ENCODE measurements at places on chromosomes 6 and 20. TPM values are rescaled to one million over a fixed set of nuclear protein-coding genes. Genes with fewer than 3 reads are reported as not detected.

DNA sequence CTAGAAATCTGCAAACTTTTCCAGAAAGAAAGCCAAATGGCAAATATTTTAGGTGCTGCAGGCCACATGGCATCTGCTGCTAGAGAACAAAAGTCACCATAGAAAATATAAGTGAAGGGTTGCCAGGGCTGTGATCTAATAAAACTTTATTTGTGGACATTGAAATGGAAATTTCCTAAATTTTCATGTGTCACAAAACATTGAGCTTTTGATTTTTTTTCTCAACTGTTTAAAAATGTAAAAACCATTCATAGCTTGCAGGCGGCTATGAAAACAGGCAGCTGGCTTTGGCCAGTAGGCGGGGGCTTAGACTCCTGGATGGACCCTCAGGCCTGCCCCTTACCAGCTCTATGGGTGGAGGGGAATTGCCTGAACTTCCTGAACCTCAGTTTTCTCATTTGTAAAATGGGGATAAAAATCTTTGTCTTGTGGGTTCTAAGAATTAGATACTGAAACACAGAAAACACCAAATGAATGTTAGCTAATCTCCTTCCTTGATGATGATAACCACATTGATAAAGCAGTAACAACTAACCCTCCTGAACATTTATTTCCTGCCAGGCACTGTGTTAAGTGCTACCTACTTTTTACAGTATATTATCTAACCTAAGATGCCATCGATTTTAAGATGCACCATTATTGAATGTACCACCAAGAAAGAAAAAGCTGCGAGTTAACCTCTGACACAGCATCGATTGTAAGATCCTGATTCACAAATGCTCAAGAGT lies 85.5 kb downstream of the SLC22A23 start:
- DNase-seq = no peak

- peak; percentile 49 for DNase-seq
Measured at GRCh38 chr6:56087421-56087820, 160.0 kb downstream of the COL21A1 start.

DNA sequence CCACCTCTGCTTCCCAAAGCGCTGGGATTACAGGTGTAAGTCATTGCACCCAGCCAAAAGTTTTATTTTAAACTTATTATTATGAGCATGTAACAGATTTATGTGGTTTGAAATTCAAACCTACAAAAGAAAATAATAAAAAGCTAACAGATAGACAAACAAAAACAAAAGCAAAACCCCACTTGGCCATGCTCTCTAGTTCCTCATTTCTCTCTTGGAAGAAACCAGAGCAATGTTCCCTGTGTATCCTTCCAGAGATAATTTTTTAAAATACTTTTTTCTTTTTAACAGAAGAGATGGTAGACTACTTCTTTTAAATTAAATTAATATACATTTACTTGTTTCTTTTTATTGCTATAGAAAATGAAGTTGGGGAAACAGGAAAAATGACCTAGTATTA lies 28.0 kb upstream of the SLC17A3 start:
- no peak for DNase-seq

GRCh38 chr6:57259064-57259463 lies 37.0 kb upstream of the RAB23 start:
- no peak for DNase-seq

DNA sequence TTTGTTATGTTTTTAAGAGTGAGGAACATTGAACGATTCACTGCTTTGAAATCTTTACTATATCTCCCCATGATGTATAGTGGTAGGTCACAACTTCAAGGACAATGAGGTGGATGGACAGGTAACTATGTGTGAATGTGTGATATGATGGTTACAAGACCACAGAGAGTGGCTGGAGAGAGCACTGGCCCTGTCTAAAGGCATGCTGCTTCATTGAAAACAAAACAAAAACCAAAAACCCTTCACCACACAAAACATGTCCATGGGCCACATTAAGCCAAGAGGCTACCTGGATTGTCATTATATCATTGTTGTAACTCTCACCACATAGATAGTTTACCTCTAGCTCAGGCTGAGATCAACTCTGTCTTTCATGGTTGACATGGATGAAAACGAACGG lies 180.6 kb upstream of the TENT5A start:
- no peak for DNase-seq

- DNase-seq = no peak
Measured at GRCh38 chr6:38400101-38400500, 239.6 kb downstream of the BTBD9 start.

DNA sequence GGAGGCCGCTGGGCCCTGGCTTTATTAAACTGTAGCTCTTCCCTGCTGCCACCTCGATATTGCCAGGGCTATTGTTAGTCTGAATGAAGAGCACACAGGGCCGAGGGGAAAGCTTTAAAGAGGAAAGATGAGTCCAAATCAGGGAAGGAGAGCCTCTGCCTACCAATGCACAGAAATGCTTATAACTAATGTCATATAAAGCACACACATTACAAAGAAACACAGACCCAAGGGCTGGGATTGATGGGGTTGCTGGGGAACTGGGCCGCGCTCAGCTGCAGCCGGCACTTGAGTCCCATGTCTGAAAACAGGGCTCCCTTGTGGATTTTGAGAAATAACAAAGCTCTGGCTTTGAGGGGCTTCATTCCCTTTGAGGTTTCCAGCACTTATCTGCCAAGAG lies 232.6 kb downstream of the CD83 start:
- no peak for DNase-seq

- DNase-seq = peak; percentile 92
Measured at GRCh38 chr6:52512199-52512598, 64.7 kb downstream of the TRAM2 start.

GRCh38 chr20:13131688-13132087 lies 89.4 kb upstream of the ISM1 start:
- no peak for DNase-seq

DNA sequence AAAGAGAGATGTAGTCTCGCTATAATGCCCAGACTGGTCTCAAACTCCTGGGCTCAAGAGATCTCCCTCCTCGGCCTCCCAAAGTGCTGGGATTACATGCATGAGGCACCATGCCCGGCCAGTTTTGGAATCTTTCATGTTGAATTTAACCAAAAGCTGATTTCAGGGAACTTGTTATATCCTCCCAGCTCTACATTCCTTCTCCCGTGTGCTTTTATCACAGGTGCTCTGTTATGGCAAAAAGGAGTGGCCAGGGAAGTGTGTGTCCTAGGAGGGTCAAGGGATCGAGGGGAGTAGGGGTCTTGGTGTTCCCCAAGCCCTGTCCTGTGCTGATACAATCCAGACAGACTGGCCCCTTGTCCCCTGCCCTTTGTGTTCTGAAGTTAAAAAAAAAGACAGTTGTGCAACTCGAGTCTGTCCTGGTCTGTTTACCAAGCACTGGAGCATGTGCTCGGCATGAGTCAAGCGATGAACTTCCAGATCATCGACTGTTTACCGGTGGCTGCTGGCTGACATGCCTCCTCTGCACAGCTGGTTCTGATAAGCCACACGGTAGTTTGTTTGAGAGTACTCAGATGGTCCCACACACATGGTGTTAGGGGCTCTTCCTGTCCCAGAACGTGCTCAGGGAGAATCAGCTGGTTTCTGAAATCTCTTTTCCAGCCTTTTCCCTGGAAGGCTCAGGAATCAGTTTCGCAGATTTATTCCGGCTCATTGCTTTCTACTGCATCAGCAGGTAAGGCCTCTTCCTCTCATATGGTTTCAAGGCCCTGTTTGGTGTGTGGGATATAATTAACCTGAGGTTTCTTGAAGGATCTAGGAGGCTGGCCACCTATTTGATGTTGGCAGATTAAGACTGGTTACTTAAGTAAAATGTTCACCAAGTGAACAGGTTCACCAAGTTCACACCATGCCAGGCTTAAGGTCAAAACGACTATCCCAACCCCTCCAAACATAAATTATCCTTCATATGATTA lies 52.6 kb upstream of the NAA20 start:
- DNase-seq = peak; percentile 96

DNA sequence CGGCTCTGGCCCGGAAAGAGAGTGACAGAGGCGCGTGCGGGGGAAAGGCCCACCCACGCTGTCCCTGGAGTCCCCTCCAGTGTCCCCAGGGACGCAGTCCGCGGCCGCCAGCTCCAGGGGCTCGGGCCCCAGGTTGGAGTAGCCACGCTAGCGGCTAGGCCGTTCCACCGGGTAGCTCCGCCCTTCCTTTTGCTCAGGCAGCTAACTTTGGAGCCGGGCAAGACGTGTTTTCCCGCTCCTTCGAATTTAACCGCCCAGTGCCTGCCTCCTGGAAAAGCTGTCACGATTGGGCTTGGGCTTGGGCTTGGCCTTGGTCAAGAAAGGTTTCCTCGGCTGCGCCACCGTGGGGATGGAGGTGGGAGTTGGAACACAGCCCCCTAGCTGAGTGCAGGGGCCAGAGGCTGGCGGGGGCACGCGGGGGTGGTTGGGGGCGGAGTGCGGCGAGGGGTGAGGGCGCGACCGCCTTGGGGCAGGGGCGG lies 4.7 kb downstream of the LINC00237 start:
- DNase-seq = peak; percentile 51

DNA sequence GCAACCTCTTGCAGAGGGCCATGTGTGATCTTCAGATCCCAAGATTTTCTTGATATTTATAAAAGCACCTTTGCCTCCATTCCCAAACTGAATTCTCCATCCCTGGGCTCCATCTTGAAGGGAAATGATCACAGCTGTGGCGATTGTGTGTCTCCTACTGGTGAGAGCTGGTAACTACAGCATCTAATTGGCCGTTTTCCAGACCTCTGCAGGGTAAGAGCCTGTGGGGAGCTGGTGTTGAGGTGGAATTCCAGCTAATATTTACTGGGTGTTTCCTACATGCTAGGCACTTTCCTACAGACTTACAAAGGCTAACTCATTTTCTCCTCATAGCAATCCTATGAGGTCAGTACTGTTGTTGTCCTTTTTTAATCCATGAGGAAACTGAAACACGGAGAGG lies 59.2 kb upstream of the FNDC1 start:
- DNase-seq = peak; percentile 61

DNA sequence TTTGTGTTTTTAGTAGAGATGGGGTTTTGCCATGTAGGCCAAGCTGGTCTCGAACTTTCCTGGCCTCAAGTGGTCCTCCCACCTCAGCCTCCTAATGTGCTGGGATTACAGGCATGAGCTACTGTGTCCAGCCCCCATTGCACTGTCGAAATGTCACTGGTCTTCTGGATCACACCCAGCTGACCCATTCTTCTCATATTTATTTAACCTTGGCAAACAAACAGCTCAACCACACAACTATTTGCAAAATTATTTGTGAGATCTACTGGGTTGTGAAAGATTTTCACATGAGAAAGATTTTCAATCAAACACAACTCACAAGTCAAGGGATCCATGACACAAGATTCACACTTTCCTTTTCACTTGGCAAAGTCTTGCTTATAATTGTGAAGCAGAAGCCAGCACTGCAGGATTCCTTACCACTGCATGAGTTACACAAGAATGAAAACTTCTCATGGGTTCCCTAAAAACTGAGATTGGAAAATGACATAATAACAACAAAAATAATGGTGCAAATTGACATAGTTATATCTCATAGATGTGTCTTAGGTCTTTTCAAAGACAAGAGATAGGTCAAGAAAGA lies 2.0 kb upstream of the CST9L start:
- DNase-seq = no peak

- DNase-seq = no peak
Measured at GRCh38 chr6:128144320-128144719, 243.5 kb upstream of the THEMIS start.

DNA sequence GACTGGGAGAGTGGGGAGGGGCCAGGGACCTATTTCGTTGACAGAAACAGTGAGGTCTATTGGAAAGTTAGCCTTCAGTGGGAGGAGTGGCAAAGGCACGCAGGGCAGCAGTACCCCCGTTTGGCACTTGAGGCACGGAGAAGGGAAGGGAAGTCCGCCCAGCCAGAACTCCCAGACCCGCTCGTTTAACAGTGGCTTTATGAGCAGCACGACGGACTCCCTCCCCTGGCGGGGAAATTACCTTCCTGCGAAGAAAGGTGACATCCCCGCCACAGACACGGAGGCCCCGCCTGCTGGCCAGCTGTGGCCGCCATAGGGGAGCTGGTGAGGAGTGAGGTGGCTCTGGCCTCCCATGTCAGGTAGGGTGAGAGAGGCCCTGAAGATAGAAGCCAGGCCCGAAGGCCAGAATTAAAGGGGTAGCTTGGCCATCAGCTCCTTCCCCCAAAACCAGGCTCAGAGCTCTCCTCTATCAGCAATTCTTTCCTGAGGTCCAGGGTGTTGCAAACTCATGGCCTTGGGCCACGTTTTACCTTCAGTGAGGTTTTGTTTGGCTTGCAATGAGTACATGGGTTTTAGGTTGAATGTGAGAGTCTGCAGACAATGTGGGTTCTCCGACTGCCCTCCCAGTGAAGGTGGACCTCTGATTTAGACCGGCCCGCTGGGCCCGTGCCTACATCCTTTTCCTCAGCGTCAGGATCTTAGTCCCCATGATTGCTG lies 123.7 kb downstream of the MRPL14 start:
- no peak for DNase-seq

DNA sequence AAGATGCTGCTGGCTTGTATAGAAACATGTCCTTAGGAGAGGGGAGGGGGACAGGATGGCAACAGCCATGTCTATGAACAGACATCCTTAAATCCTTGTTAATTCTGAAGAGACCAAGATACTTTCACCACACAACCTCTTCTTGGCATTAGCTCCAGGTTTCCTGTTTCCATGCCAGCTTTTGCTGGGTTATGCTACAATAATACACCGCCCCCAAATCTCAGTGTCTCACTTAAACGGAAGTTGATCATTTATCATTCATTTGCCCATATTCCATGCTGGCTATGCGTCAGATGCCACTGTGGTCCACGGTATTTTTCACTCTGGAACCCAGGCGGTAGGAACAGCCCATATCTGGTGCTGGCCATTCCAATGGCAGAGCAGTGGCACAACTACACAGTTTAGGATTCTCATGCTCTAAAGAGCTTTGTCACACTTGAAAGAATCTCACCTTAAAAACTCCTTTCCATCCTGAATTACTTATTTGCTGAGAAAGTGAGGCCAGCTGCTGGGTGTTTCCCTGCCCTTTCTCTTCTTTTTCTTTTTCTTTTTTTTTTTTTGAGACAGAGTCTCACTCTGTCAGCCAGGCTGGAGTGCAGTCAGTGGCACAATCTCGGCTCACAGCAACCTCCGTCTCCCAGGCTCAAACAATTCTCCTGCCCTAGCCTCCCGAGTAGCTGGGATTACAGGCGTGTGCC lies 3.7 kb upstream of the RNASET2 start:
- no peak for DNase-seq

DNA sequence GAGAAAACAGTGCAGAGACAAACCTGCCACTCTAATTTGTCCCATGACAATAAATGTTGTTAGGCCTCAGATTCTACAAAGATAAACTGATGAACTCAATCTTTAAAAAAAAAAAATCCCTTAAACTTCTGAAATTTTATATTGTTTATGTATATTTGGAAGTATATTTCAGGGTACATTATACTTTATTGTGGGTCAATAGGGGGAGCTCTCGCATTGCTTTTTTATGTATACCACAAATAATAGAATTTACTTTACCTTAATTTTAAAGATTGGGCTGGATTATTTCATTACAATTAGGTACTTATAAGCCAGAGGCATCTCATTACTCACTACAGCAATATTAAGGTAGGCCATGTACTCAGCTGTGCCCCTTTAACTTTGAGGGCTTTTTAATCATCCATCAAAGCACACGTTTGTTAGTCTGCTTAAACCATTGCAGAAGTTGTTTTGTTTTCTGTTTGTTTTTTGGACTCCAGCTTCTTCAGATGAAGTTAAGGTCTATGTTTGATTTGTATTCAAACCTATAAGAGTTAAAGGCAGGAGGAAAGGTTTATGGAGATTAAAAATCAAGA lies 56.3 kb upstream of the EYA4 start:
- DNase-seq = peak; percentile 3

CALHM4 gene
- total RNA-seq = not detected

XKR7 gene
- total RNA-seq = not detected

CRIP3 gene
- total RNA-seq = not detected

GGTLC1 gene
- not detected for total RNA-seq

MLIP gene
- total RNA-seq = not detected

TP53TG5 gene
- total RNA-seq = not detected

COL10A1 gene
- total RNA-seq = 72.6 TPM

Measured in RPMI7951 (cell line).